ENCODE measurements at places on chromosomes 4 and X.

DNA sequence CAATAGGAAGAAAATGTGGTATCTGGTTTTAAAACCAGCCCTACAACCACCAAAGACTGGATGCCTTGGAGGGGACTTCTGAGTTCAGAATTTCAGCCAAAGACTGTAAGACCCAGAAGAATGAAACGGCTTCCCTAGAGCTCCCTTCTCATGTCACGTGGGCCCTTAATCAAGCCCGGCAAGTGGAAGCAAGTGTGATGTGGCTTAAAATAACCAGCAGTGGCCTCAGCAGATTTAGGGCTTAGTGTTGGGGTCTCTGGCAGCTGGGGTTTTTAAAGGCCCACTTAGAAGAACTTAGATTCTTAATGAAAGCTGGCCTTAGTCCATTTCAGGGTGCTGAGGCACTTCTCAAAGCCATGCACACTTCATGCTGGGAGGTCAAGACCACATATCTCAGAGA lies 111.2 kb upstream of the TBC1D9 start:
- no peak for DNase-seq

DNA sequence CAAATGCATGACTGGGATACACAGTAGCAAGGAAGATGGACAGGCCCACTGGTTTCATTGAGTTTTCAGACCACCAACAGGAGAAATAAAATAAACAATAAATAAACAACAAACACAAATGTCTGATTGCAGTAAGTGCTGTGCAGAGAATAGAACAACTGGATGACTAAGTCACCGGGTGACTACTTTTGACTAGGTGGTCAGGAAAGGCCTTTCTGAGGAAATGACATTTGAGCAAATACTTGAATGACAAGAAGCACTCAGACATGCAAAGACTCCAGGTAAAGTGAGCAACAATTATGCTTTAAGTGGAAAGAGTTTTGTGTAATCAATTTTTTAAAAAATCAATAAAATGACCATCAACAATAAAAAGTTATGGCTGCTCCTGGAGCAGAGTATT lies 137.7 kb downstream of the BTC start:
- DNase-seq = no peak

- DNase-seq = no peak
Measured at GRCh38 chr4:10066670-10067651, 45.7 kb upstream of the SLC2A9 start.

DNA sequence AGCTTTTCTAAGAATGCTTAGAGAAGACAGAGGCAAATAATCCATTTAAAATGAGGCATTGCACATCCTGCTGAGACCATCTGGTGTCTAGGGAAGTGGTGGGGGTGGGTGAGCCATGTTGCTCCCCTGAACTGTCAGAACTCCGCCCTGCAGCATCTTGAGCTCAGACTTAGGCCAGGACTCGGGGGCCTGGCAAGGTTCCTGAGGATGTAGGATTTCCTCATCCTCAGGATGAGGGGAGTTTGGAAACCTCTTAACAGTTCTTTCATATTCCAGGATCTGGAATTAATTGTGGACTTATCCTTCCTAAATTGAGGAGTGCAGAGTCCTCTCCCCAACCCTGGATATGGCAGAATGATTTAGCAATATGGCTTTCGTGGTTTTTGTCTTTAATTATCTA lies 6.6 kb downstream of the TLL1 start:
- DNase-seq = no peak

GRCh38 chr4:99403380-99404184 lies 31.6 kb downstream of the ADH7 start:
- no peak for DNase-seq

GRCh38 chrX:104987063-104987462 lies 233.4 kb downstream of the TEX13A start:
- DNase-seq = no peak

DNA sequence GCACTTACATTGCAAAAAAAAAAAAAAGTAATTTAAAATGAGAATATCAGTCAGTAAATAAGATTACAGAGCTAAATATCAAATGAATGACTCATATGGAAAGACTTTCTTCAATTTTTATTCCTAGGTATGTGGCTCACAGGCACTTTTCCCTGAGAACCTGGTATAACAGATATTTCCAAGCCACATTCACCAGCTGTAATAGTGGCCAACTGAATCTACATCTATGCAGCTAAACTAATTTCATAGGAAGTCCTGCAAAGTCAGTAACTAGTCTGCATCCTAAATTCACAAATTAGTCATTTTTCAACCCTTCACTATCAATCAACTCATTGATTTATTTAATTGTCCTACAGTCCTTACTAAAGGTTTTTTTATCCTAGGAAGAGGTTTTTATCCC lies 5.6 kb downstream of the PDE5A start:
- DNase-seq = no peak

DNA sequence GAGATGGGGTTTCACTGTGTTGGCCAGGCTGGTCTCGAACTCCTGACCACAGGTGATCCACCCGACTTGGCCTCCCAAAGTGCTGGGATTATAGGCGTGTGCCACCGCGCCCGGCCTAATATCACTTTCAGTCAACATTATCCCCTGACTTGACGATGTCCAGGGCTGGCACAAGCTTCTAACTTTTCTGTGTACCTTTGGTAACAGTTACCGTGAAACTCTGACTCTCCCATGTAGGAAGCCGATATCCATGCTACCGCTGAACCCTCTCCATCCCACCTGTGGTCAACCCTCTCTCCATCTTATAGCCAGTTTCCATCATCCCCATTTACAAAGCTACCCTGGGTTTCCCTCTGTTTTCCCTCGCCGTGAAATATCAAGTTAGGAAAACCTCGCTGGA lies 77.5 kb downstream of the CRLF2 start:
- no peak for DNase-seq

- no peak for DNase-seq
Measured at GRCh38 chr4:624705-625590, at the start of gene PDE6B. PDE6B (plus strand) TSS chr4:625573; CDS start chr4:625627, 54 bp downstream.

GRCh38 chr4:970046-970745 lies 3.2 kb downstream of the DGKQ start:
- no peak for DNase-seq

DNA sequence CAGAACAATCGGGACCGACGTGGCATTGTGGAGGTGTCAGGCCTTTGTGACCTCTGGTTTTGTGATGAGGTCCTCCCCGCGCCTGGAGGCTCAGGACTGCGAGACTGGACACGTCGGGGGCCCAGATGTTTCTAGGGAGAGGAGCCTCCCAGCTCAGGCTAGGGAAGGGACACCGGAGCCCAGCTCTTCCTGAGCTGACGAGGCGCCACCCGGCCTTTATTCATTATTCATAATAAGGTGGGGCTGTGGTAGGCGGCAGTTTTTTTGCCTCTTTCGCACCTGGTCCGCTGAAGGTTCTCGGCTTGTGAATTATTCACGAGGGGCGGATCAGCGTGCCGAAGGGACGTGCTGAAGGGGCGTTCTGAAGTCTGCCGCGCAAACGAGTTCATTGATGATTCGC lies 2.3 kb upstream of the UBA1 start:
- DNase-seq = peak; percentile 32

- no peak for DNase-seq
Measured at GRCh38 chr4:173362666-173363065, 8.1 kb upstream of the SAP30 start.

DNA sequence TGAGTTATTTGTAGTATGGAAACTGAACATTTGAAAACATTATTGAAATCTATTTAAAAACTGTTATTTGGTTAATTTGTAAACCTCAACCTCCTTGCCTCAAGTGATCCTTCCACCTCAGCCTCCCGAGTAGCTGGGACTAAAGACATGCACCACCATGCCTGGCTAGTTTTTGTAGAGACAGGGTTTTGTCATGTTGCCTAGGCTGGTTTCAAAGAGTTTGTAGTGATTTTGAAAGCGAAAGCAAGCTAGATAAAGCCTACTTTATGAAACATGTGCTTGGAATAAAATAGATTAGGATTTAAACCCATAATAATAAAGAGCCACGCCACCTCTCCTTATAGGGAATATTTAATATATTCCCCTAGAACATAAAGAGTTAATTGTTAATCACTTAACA lies 23.5 kb downstream of the ARSJ start:
- DNase-seq = no peak

- DNase-seq = no peak
Measured at GRCh38 chrX:49059201-49059600, 402 bp downstream of the CCDC120 start.

DNA sequence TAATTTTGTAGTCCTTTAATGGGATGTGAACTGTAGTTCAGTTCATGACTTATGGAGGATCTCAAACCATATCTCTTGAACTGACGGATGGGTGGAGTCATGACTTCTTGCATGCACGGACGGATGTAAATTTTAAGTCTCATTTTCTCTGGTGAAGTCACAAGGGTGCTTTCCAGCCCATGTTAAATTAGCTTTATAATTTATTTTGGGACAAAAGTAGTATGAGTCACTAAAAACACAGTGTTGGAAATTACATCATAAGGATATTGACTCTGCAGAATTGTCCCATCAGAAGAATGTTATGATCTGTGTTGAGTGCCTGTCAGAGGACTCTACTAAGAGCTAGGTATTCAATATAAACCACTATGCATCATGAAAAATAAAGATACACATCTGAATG lies 6.8 kb upstream of the PAGE5 start:
- no peak for DNase-seq

GRCh38 chrX:40933706-40934425 lies 151.4 kb upstream of the USP9X start:
- peak; percentile 92 for DNase-seq

GRCh38 chr4:41633321-41633720 lies 95.4 kb downstream of the LIMCH1 start:
- DNase-seq = no peak

GRCh38 chr4:100299046-100299840 lies 109.0 kb upstream of the DDIT4L start:
- DNase-seq = no peak

DNA sequence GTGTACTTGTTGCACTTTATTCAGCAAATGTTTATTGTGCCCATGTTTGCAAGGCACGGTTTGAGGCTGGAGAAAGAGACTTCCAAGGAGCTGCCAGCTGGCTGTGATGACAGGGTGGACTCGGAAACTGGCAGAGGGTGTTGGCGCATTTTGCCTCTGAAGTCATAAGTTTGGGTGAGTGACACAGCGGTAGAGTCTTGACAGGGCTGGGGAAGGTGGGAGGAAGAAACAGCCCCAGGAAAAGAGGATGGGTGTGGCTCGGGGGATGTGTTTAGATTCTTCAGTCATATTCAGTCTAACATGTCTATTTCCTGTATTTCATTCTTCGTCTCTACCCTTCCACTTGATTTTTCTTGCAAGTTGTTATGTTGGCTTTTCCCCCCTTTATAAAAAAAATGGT lies 77.0 kb upstream of the STOX2 start:
- DNase-seq = no peak

GRCh38 chr4:34486461-34487363 lies 1757.6 kb downstream of the ARAP2 start:
- DNase-seq = no peak

Data from hematopoietic multipotent progenitor cell treated with erythropoietin and hydrocortisone succinate and interleukin-3 and kit ligand, for 6 days (in vitro differentiated cells).